CD4-positive, alpha-beta memory T cell (primary cell): ENCODE measurements at places on chromosomes 16 and 17. TPM values are rescaled to one million over a fixed set of nuclear protein-coding genes. Genes with fewer than 3 reads are reported as not detected.
A peak's percentile ranks its signal among the peaks of the same experiment; 100 is the strongest.

GRCh38 chr17:31357091-31357490 lies 34.4 kb upstream of the RAB11FIP4 start:
- H3K4me3 ChIP-seq, result no peak overlapping the region
- H3K4me1 ChIP-seq, result no peaks in the 10 kb centered on the region
- DNase-seq, result no peak
- H3K27me3 ChIP-seq, result no peaks in the 10 kb centered on the region
- H3K36me3 ChIP-seq, result peaks cover 20% of the 10 kb centered on the region

- H3K4me3 ChIP-seq, result no peak overlapping the region
- H3K36me3 ChIP-seq, result no peaks in the 10 kb centered on the region
- H3K27me3 ChIP-seq, result no peaks in the 10 kb centered on the region
- H3K27ac ChIP-seq, result no peak overlapping the region
- no peak for DNase-seq
Observed at GRCh38 chr17:17322516-17323510, 19.6 kb downstream of the NT5M start.

DNA sequence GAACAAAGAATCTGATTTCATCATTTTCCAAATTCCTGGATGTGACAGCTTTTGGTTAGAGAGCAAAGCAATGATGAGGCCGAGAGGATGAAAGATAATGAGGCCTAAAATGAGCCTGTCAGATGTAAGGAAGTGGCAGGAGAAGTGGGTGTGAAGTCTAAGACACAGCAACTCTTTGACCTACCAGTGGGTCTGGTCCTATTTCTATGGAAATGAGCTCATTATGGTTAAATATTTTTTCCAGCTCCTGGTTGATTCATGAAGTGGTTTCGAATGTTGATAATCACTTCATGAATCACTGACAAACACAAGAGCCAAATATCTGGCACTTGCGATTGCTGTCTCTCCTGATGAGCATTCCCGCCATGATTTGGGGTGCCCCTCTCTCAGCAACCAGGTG lies 273.3 kb upstream of the CDH5 start:
- no peaks in the 10 kb centered on the region for H3K27me3 ChIP-seq
- no peaks in the 10 kb centered on the region for H3K36me3 ChIP-seq
- no peak overlapping the region for H3K4me3 ChIP-seq
- DNase-seq, result no peak

DNA sequence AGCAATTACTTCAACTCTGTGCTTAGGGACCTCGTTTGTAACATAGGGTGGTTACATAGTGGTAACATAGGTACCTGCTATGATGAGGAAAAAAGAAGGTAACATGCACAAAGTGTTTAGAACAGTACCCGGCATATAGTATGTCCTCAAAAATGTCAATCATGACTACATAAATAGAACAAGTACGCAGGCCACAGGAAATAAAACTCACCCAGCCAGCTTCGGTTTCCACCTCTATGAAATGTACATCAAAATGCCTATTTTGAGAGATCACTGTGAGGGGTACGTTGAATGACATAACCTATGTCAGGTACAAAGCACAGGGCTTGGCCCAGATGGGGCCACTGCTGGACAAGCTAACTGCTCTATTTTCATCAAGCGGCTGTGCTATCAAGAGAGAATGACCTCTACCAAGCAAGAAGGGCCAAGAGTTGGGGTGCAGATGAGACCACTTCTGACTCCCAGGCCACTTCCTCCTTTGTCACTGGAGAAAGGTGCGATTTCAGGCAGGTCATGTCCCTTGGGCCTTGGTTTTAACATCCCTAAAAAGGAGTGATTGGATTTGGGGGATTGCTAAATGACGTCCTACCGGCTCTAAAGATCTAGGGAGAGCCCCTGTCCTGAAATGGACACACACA lies 45.4 kb downstream of the WSB1 start:
- no peaks in the 10 kb centered on the region for H3K36me3 ChIP-seq
- no peaks in the 10 kb centered on the region for H3K4me1 ChIP-seq
- no peak for DNase-seq
- H3K4me3 ChIP-seq, result no peak overlapping the region
- H3K27ac ChIP-seq, result no peak overlapping the region

GRCh38 chr17:32152130-32152529 lies 9.8 kb downstream of the RHOT1 start:
- peaks cover 35% of the 10 kb centered on the region for H3K4me1 ChIP-seq
- no peak overlapping the region for H3K27ac ChIP-seq
- H3K4me3 ChIP-seq, result no peak overlapping the region
- H3K27me3 ChIP-seq, result no peaks in the 10 kb centered on the region

DNA sequence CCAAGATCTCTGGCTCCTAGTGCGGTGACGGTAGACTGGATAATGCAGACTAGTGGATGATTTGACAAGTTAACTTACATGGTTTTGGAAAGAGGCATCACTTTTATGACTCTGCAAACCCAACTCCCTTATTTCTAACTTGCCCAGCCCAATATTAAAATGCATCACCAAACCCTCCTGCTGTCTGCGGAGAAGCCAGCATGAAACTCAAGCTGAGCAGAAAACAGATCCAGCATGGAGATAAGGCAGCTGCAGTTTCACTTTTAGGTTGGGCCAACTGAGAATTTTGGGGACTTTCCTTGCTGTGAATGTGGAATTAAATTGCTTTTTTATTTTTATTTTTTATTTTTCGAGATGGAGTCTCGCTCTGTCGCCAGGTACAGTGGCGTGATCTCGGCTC lies 27.8 kb downstream of the CDH1 start:
- no peaks in the 10 kb centered on the region for H3K27me3 ChIP-seq
- peaks cover 11% of the 10 kb centered on the region for H3K4me1 ChIP-seq
- H3K36me3 ChIP-seq, result no peaks in the 10 kb centered on the region
- H3K4me3 ChIP-seq, result no peak overlapping the region
- peak; percentile 25 for DNase-seq

GRCh38 chr16:66271074-66272060 lies 95.1 kb upstream of the CDH5 start:
- H3K36me3 ChIP-seq, result no peaks in the 10 kb centered on the region
- no peak for DNase-seq
- peaks cover 12% of the 10 kb centered on the region for H3K4me1 ChIP-seq
- H3K27ac ChIP-seq, result no peak overlapping the region

The PIK3R6 gene
- 0.25 TPM for total RNA-seq

The HASPIN gene
- total RNA-seq, result 0.28 TPM
